ENCODE measurements at places on chromosomes 5 and 9.

DNA sequence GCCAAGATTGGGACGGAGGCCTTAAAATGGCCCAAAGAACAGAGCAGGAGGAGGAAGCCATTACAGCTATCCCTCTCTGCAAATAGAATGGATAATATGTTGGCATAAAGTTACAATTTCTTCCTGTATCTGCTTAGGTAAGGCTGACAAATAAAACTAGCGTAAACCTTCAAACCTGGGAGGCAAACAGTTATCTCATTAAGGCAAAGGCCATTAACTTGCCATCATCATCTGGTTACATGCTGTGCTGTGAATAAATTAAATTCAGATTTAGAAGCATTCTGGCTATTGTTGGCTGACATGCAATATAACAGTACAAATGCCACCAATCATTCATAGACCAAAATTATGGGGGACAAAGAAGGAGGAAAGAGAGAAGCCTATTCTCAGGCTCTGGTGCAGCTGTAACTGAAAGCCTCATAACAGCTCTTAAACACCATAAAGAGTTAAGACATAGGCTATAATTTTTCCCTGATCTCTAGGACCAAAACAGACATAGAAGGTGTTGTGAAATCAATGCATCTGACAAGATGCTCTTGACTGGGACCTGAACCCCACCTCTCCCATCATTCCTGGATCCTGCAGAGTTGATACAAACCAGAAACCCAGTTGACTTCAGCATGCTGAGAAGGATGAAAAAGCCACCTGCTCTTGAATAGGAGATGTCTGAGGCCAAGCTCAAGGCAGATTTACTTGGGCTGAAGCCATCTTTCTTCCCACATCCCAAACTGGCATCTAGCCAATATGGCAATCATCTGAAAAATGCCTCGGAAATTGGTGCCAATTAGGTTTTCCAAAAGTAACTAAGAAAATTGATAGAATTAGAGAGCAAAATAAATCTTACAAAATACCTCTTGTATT, 62.5 kb downstream of the PLCXD3 start:
- no peak for DNase-seq

DNA sequence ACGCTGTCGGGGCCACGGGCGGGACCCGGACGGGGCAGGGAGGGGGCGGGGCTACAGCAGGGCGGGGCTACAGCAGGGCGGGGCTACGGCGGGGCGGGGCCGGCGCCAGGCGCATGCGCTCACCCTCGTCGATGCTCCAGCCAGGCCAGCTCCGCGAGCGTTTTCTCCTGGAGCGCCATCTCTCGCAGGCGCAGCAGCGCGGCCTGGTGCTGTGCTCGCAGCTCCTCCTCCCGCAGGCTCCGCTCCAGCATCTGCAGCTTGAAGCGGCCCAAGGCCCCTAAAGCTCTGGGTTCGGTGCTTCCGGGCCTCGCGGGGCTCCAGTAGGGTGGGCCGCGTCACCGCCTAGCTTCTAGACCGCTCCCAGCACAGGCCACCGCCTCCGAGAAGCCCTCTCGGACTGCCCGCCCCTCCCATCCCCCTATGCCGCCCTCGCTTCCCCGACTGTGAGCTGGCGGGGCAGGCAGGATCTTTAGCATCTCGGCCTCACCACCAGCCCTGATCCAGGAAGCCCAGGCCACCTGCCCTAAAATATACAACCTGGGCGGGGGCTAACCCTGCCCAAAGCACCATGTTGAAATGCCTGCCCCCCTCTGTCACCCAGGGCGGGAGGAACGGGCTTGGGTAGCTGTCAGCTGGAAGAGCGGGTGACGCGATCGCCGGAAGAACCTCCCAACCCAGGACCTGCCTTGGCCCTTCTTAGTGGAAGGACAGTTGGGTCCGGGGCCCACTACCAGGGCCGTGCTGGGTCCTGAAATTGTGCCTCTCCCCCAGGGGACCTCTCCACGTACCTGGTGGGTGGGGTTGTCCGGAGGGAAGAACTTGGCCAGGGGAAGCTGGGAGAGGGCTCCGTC, 21.9 kb upstream of the QSOX2 start:
- no peak for DNase-seq

- DNase-seq, result no peak
Measured at GRCh38 chr5:21613971-21614488, 1239.1 kb downstream of the CDH12 start.

DNA sequence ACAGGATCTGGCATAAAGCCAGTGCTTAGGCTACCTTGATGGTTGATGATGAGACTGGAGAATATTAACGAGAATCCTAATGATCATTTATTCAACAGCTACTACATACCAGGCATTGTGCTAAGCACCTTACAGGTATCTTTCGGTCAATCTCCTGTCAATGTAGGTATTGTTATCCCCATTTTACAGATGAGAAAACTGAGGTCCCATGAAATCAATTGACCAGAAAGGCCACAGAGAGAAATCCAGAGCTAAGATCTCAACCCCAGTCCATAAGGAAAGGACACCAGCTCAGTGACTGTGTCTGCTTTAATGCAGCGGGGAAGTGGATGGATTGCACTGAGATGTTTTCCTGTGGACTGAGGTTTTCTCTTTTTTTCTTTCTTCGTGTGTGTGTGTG, 63.3 kb downstream of the ARHGEF37 start:
- no peak for DNase-seq

- DNase-seq, result no peak
Measured at GRCh38 chr5:16774806-16775205, 158.0 kb upstream of the RETREG1 start.

- DNase-seq, result no peak
Measured at GRCh38 chr9:134174073-134174449, 9.7 kb upstream of the RNU6ATAC start.

GRCh38 chr9:123044586-123044985, 11.1 kb downstream of the GPR21 start:
- no peak for DNase-seq

- DNase-seq, result no peak
Measured at GRCh38 chr5:684751-685216, 8.4 kb downstream of the TPPP start.

DNA sequence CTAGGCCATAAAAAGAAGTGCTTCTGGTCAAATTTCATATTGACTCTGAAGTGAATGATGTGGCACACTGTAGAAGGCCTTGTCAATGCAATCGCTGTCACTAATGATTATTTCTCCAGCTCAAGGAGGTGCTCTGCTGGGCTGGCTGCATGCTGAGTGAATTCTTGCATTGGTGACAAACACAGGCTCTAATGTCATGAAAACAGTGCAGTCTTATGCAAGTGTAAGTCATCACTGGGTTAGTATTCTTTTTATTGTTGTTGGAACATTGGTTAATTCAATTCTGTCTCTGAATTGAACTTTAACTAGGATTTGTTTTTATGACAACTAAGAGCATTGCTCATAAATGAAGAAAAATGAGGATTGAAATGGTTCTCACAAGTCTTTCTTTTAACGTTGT, 57.3 kb upstream of the CD180 start:
- no peak for DNase-seq

DNA sequence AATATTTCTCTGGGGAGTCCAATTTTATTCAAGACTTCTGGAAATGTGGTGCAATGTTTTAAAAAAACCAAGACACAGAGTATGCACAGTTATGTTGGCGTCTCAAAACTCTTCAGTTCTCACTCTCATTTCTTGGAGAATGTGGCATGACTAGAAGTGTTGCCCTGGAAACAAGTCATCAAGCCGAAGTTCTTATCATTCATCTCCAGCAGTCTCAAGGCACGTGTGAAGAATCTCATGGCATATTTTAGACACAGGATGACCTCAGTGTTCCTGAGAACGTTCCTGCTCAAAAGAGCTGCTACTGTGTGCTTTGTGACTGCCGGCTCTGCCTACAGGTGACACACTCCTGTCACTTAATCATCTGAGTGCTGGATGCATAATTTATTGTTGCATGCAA, 147.4 kb upstream of the IRX4 start:
- DNase-seq, result no peak

DNA sequence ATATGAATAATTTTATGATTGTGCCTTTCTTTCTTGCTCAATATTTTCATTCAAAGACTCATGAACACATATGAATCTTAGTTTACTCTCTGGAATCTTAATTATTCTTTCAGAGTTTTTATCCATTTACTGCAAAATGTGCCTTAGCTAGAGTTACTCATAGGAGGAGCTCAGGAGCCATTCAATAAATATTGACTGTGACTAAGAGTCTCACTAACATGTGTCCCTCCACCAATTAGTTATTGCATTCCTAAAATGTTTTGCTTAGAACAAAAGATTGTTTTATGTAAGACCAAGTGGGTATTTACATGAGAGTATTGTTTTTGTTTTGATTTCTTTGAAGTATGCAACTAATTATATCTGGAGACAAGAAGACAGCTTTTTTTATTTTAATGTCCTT, 218.4 kb upstream of the MAST4 start:
- DNase-seq, result no peak

DNA sequence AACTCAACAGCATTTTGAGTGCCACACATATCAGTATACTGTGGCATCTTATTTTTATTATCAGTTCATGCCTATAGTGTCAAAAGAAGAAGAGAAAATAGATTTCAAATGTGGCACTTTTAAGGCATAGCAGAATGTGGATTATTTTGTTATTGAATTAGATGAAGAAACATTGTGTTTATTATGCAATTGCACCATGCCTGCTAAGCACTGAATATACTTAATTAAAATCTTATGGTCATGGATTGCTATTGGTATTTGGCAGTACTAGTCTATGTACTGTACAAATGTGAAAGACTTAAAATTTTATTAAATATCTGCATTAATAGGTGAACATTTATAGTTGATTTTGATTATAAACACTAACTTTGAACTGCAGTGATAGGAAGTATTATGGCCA, 128.8 kb downstream of the FER start:
- DNase-seq, result no peak

- DNase-seq, result no peak
Measured at GRCh38 chr5:115575167-115576070, 26.9 kb downstream of the TICAM2 start.

DNA sequence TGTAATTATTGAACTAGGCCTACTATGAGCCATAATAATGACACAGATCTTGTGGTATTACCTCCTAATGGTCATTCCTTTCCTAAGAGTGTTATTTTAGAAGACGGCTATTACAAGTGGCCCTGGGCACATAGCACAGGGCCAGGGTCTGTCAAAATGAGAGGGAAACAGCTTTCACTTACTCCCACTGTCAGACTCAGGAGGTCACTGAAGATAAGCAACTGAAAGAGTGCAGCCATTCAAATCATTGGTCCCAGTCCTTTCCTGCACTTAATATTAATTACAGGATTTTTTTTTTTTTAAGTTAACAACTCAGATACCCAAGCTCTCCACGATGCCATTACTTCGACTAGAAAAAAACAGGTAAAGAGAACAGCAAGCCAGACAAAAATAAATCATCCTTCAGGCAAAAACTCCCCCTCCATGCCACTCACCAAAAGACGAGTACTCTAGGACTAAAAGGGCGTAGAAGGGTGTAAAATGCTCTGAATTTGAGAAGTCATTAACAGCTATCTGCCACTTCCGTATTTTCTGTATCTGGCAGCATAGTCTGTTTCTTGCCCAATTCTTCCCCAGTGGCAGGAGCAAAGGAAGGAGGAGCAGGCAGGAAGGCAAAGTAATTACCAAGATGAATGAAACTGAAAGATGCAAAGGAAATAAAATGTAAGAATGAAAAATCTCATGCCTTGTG, 87.4 kb downstream of the ZNF608 start:
- no peak for DNase-seq

GRCh38 chr9:6922680-6923079, 164.9 kb downstream of the KDM4C start:
- no peak for DNase-seq

DNA sequence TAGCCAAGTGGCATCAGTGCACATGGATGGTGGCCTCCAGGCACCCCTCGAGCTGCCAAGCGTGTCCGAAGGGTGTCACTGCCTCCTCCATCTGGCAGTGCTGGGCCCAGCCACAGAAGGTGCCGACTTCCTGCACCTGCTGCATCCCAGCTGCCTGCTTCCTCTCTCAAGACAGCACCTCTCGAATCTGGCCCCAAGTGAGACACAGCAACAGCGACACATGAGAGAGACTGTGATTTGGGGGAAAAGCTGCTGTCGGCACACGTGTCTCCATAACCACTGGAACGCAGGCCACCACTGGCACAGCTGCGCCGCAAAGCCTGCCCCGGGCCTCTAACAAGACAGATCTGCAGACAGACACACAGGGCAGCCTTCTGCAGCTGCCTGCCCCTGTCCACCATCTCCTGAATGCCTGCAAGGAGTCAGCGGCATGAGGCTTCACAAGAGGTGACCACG, 8.8 kb downstream of the CLPTM1L start:
- DNase-seq, result no peak

DNA sequence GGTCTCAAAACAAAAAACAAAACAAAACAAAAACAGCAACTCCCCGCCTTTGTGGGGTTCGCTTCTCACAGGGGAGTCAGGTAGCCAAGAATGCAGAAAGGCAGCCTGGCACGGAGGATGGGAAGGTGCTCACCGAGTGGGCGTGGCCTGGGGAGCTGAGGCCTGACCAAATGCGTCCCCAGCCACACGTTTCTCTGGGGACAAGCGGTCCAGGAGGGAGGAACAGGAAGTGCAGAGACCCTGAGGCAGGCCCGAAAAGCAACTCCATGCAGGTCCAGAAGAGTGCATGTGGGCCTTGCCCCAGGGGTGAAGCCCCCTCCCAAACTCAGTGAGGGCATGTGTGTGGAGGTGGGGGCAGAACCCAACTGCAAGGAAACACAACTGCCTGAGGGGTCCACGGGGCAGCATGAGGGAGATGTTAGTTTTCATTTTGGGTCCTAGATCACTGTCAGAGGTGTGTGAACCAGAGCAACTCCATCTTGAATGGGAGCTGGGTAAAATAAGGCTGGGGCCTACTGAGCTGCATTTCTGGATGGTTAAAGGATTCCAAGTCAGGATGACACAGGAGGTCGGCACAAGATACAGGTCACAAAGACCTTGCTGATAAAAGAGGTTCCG, 2.6 kb upstream of the UAP1L1 start:
- no peak for DNase-seq

DNA sequence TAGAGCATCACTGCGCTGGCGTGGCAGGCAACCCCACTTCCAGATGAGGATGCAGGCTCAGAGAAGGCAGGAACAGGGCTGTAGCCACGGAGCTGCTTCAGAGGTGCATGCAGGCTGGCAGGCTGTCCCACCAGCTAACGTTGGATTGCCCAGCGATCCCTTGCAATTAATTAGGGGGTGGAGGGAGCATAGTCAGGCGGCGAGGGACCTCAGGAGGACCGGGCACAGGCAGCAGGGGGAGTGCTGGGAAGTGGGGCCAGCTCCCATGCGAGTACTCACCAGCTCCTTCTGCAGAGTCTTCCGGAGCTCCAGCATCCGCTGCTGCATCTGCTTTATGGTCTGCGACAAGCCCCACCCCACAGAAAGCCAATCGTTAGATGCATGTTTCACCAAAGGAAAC, 20.3 kb downstream of the ARPC5L start:
- DNase-seq, result no peak

Data from HS-27A (cell line).